ENCODE measurements at places on chromosomes 3 and 15.

DNA sequence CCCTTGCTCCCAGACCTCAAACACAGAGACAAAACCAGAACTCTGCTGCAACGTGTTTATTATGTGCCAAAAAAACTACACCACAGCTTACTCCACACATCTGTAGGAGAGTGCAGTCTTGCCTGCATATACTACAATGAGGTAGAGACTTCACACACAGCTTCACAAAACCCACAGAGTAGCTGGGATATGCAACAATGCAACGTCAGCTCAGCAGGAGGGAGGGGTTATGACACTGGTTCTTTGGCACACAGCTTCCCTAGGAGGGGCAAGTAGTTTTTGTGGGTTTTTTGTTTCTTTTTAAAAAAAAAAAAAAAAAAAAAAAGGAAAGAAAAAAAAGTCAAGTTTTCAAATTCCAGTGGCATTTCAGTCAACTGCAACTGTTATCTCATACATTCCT lies 2.9 kb upstream of the RPS17 start:
- H3K36me3 ChIP-seq: peaks cover 13% of the 10 kb centered on the region
- DNase-seq: no peak
- H3K27ac ChIP-seq: no peak overlapping the region
- no peak overlapping the region for H3K4me3 ChIP-seq

DNA sequence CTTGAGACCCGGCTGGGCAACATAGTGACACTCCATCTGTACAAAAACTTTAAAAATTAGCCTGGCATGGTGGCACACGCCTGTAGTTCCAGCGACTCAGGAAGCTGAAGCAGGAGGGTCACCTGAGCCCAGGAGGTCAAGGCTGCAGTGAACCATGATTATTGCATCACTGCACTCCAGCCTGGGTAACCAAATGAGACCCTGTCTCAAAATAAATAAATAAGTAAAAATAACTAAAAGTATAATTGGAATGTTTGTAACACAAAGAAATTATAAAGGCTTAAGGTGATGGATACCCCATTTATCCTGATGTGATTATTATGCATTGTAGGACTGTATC lies 38.6 kb downstream of the MYO1E start:
- H3K27me3 ChIP-seq: peaks cover 3% of the 10 kb centered on the region
- H3K4me3 ChIP-seq: no peak overlapping the region
- no peak for DNase-seq
- peaks cover 24% of the 10 kb centered on the region for H3K4me1 ChIP-seq
- no peak overlapping the region for H3K27ac ChIP-seq

GRCh38 chr3:43012174-43012573 lies 33.1 kb downstream of the GASK1A start:
- H3K27me3 ChIP-seq: no peaks in the 10 kb centered on the region
- H3K27ac ChIP-seq: no peak overlapping the region
- no peak for DNase-seq
- no peaks in the 10 kb centered on the region for H3K36me3 ChIP-seq

DNA sequence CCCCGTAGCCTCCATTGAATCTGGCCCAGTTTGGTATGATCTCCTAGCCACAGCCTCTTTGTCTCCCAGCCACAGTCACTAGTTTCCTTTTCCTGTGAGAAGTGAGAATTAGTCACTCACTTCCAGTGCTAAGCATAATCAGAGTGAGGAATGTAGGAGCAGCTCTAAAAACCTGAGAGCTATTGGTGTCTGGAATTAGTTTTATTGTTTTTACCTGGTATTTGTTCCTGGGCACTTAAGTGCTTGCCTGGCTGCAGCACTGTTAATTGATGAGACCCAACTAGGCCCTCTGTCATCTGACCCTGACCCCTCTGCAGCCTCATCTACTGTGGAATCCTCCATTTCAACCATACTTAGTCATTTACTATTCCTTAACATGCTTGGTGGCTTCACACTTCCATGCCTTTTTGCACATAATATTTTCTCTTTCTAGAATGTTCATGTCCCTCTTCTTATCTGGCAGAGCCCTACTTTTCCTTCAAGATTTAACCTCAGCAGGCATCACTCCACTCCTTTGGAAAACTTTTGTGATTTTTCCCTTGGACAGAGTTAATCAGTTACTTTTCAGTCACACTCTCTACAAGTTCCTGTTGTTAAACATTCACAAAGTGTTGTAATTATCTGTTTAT lies 48.8 kb downstream of the PDE8A start:
- H3K27me3 ChIP-seq: no peaks in the 10 kb centered on the region
- peaks cover 58% of the 10 kb centered on the region for H3K4me1 ChIP-seq
- no peak for DNase-seq
- H3K4me3 ChIP-seq: peak overlapping the region; percentile 68
- H3K36me3 ChIP-seq: no peaks in the 10 kb centered on the region

DNA sequence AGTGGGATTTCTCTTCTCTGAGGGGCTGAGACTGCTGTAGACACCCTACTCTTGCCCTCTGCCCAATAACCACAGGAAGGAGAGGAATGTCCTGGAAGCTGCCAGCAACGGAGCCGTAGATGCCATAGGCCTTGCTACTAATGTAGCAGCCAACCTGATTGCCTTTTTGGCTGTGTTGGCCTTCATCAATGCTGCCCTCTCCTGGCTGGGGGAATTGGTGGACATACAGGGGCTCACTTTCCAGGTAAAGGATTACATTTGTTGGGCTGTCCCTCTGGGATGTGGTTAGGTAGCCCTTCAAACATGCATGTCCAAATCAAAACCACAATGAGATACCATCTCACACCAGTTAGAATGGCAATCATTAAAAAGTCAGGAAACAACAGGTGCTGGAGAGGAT lies 16.1 kb downstream of the SLC28A2 start:
- no peaks in the 10 kb centered on the region for H3K36me3 ChIP-seq
- H3K27me3 ChIP-seq: no peaks in the 10 kb centered on the region
- no peak overlapping the region for H3K4me3 ChIP-seq
